ENCODE measurements at places on chromosomes 5 and 9. TPM values are rescaled to one million over a fixed set of nuclear protein-coding genes. Genes with fewer than 3 reads are reported as not detected.

DRD1 gene
- 0.10 TPM for polyA plus RNA-seq

NCS1 gene
- polyA plus RNA-seq: 15.5 TPM

COMMD10 gene
- 24.5 TPM for polyA plus RNA-seq

CTNNAL1 gene
- polyA plus RNA-seq: 138 TPM

BTNL8 gene
- 0.04 TPM for polyA plus RNA-seq

ACOT12 gene
- polyA plus RNA-seq: not detected

CARTPT gene
- not detected for polyA plus RNA-seq

NUTM2F gene
- polyA plus RNA-seq: not detected

Data from ovary (tissue), 10 donors.